ENCODE measurements at places on chromosomes 11 and 22.

GRCh38 chr22:35502836-35503235 lies 37.8 kb upstream of the RASD2 start:
- no peak for DNase-seq

GRCh38 chr11:134050541-134051383 lies 18.1 kb upstream of the JAM3 start:
- DNase-seq: peak; percentile 74

GRCh38 chr11:14446701-14447169 lies 52.9 kb downstream of the COPB1 start:
- DNase-seq: no peak

DNA sequence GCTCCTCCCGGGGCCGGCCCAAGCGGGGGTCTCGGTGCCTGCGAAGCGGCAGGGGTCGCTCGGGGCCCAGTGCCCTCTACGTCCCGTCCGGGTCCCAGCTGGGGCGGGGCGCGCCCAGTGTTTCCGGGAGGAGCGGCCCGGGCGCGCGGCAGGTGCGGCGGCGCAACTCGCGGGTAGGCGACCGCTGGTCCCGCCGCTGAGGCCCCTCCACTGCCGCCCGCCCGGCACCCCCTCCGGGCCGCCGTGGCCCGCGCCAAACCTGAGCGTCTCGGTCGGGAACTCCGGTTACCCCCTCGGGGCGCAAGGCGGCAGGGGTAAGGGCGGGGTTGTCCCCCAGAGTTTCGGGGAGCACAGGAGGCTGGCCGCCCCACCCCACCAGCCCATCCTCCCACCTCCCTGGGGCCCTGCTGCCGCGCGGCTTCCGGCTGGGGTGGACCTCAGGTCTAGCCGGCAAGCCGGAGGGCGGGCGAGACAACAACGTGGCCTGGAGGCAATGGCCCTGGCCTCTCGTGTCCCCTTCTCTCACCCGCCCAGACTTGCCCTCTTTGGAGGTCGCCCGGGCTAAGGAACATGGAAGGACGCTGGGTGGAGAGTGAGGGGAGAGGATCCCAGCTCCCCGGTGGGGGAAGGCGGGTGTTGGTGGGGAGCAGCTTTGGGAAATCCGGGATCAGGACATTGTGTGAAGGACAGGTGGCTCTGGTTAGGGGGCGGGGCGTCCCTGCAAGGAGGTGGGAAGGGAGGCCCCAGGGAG lies 398 bp upstream of the CRACR2B start:
- no peak for DNase-seq

- DNase-seq: no peak
These were observed 15.5 kb downstream of the EIF3F start for GRCh38 chr11:8002676-8003075.

- no peak for DNase-seq
These were observed 1.9 kb downstream of the SF1 start for GRCh38 chr11:64776425-64776824.

GRCh38 chr11:102017026-102017425 lies 30.2 kb upstream of the CFAP300 start:
- no peak for DNase-seq

All from activated naive CD4-positive, alpha-beta T cell treated with anti-CD3 and anti-CD28 coated beads, Interleukin-2, amount 50 U/mL, for 16 hours (primary cell).